Hepatocyte (in vitro differentiated cells): ENCODE measurements at places on chromosomes 3 and 15. TPM values are rescaled to one million over a fixed set of nuclear protein-coding genes. Genes with fewer than 3 reads are reported as not detected.

Gene IGSF11
- polyA plus RNA-seq = 0.45 and 1.0 TPM in 2 replicates

Gene COLQ
- 0.73 and 1.0 TPM in 2 replicates for polyA plus RNA-seq

Gene CPN2
- 2.2 and 4.6 TPM in 2 replicates for polyA plus RNA-seq

Gene C15orf39
- polyA plus RNA-seq = 15.3 and 16.4 TPM in 2 replicates

Gene CYB561D2
- 40.5 and 46.9 TPM in 2 replicates for polyA plus RNA-seq

Gene ZPLD1
- polyA plus RNA-seq = 0.30 and 0.56 TPM in 2 replicates

Gene ITIH1
- polyA plus RNA-seq = 160 and 250 TPM in 2 replicates

Gene GRAMD1C
- polyA plus RNA-seq = 0.57 and 0.97 TPM in 2 replicates

Gene PLEKHO2
- polyA plus RNA-seq = 15.1 and 19.7 TPM in 2 replicates

Gene FSIP1
- 0.79 TPM in 1 of 2 replicates, not detected in the other for polyA plus RNA-seq

Gene TTBK2
- 3.5 and 3.8 TPM in 2 replicates for polyA plus RNA-seq

Gene ROPN1
- polyA plus RNA-seq = not detected in 2 replicates

Gene FRMD5
- 0.51 and 1.1 TPM in 2 replicates for polyA plus RNA-seq

Gene TM6SF1
- polyA plus RNA-seq = 0.35 TPM in 1 of 2 replicates, not detected in the other

Gene KCNMB2
- not detected in 2 replicates for polyA plus RNA-seq

Gene RAD54L2
- polyA plus RNA-seq = 8.9 and 10.8 TPM in 2 replicates

Gene WDR49
- polyA plus RNA-seq = not detected in 2 replicates

Gene CD200R1L
- polyA plus RNA-seq = not detected in 2 replicates

Gene AGBL1
- not detected in 2 replicates for polyA plus RNA-seq

Gene BAHD1
- 12.3 and 13.9 TPM in 2 replicates for polyA plus RNA-seq

Gene POLR2M
- 18.8 and 27.0 TPM in 2 replicates for polyA plus RNA-seq

Gene GPR62
- 0.08 TPM in 1 of 2 replicates, not detected in the other for polyA plus RNA-seq

Gene CCDC14
- 12.4 and 16.1 TPM in 2 replicates for polyA plus RNA-seq

Gene GRK7
- not detected in 2 replicates for polyA plus RNA-seq

Gene HYKK
- polyA plus RNA-seq = 1.6 and 2.8 TPM in 2 replicates

Gene SNTN
- polyA plus RNA-seq = not detected in 2 replicates

Gene GOLGA6D
- not detected in 2 replicates for polyA plus RNA-seq

Gene TTLL3
- 27.4 and 52.2 TPM in 2 replicates for polyA plus RNA-seq

Gene UCN2
- polyA plus RNA-seq = 1.1 and 1.5 TPM in 2 replicates

Gene ZBTB38
- polyA plus RNA-seq = 31.6 and 32.7 TPM in 2 replicates

Gene NLGN1
- 2.0 and 5.1 TPM in 2 replicates for polyA plus RNA-seq

Gene COL8A1
- polyA plus RNA-seq = 0.41 and 0.61 TPM in 2 replicates

Gene AMIGO3
- polyA plus RNA-seq = 1.7 and 2.4 TPM in 2 replicates

Gene NFKBIZ
- 160 and 192 TPM in 2 replicates for polyA plus RNA-seq

Gene PRSS50
- 1.4 and 1.6 TPM in 2 replicates for polyA plus RNA-seq

Gene GALNT15
- polyA plus RNA-seq = 1.1 and 3.3 TPM in 2 replicates

Gene GRIP2
- polyA plus RNA-seq = 2.4 and 3.6 TPM in 2 replicates

Gene GPR27
- 2.2 and 2.9 TPM in 2 replicates for polyA plus RNA-seq

Gene PCSK6
- polyA plus RNA-seq = 31.7 and 36.0 TPM in 2 replicates

Gene RBP2
- 80.9 and 123 TPM in 2 replicates for polyA plus RNA-seq

Gene GHSR
- polyA plus RNA-seq = not detected in 2 replicates

Gene OSBPL10
- 18.2 and 32.1 TPM in 2 replicates for polyA plus RNA-seq

Gene RASGRF1
- 0.18 and 0.52 TPM in 2 replicates for polyA plus RNA-seq

Gene TM4SF1
- polyA plus RNA-seq = 179 and 194 TPM in 2 replicates

Gene RSL24D1
- polyA plus RNA-seq = 39.7 and 43.1 TPM in 2 replicates

Gene CD96
- polyA plus RNA-seq = 0.36 and 2.0 TPM in 2 replicates

Gene FEZF2
- not detected in 2 replicates for polyA plus RNA-seq

Gene SH2D7
- 0.22 TPM in 1 of 2 replicates, not detected in the other for polyA plus RNA-seq

Gene ACSBG1
- 0.10 and 0.47 TPM in 2 replicates for polyA plus RNA-seq

Gene SQOR
- 24.7 and 30.1 TPM in 2 replicates for polyA plus RNA-seq

Gene TLE3
- polyA plus RNA-seq = 21.2 and 32.8 TPM in 2 replicates

Gene PLA2G4D
- polyA plus RNA-seq = 0.21 TPM in 1 of 2 replicates, not detected in the other
